ENCODE measurements at places on chromosomes 13 and 19.

DNA sequence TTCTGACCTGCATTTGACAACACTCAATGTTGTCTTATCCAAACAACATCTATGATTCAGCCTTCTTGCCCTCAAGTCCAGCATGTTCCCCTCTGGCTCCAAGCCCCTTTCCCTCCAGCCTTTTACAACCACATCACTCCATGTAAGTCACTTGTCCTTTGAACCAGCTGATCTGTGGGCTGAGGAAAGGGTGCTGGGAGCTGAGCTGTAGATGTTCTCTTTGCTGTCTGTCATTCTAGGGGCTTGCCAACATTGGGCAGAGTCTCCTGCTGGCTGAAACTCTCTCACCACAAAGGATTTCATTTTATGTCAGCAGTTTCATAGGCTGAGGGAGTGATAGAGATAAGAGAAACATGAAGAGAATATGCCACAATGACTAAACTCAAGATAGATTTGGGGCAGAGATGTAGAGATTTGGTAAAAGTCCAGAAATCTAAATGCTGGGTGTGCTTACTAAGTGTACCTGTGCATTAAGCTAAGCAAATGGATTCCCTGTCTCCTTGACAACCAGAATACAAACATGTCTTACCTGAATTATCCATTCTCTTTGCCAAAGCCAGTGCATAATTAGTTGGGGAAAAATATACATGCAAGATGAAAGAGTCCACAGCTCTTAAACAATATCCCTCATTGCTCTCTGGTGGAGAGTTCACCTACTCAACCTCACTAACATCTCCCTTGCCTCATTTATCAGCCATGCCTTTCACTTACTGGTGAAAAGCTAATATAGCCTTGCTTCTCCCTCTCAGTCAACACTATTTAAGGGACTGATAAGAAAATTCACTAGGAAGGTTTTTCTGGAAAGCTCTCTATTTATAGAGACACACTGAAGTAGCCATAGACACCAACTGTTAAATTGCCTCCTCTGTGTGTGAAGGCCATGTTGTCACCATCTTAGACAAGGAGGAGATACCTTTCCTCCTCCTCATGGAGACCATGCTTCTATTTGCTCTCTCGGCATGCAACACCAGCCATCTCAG is 175.5 kb upstream of the SERP2 start:
- DNase-seq, result peak; percentile 23

DNA sequence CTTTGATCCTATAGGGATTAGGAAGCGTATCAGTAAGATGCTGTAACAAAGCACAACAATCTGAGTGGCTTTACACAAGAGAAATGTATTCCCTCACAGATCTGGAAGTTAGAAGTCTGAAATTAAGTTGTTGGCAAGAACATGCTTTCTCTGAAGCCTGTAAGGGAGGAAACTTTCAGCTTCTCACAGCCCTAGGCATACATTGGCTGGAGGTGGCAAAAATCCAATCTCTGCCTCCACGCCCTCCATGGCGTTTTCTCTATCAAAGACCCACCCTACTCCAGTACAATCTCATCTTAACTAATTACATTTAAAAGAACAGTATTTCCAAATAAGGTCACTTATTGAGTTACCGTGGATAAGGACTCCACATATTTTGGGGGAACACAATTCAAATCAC is 211.9 kb downstream of the TDRD3 start:
- no peak for DNase-seq

GRCh38 chr19:35533822-35534392 is 651 bp downstream of the GAPDHS start:
- peak; percentile 48 for DNase-seq

DNA sequence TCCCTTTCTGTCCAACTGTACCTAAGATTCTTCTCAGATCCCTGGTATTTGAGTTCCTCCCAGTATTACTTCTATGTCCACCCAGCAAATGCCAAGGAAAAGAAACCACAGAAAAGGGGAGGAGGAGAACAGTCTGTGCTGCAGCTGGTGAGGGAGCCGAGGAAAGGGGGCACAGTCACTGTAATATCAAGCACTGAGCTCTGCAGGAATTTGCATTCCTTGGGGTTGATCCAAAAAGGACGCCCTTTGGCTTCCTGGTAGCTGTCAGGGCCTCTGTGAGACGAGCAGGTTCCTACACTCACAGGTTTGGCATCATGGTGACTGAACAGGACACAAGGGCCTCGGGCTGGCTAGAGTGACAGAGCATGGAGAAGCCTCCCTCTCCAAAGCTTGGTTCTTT is 273.4 kb downstream of the NHLRC3 start:
- DNase-seq, result no peak

DNA sequence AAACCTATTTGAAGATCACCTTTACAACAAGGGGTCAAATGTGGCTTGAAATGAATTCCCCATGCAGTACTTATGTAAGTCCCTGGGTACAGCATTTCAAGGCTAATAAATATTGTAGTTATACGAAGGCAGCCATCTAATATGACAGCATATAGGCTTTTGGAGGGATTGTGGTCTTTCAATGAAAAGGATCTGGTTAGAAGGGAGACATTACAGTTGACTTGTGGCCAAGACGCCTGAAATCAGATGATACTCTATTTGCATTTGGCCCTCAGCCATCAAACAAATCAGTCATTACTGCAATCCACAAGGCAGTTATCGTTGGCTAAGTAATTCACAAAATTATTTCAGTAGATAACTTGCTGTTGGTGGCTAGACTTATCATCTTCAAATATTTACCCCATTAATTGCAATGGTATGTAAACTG is 242.7 kb downstream of the DCLK1 start:
- DNase-seq, result no peak

DNA sequence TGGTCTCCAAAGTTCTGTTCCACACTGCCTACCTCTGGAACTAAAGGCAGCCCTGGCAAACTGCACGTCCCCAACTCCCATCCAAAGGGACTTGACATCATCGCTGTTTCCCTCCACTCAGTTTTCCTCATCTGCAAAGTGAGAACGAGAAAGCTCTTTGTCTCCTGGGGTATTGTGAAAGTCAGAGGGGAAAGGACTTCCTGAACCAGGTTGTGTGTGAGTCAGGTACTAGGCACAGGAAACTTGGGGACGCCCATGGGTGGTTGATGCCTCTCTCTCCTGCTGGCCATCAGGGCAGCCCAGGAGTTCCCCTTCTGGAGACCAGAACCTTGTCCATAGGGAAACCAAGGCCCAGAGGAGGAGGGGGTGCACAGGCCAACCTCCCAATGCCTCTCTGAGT is 4.7 kb downstream of the CRLF1 start:
- no peak for DNase-seq

DNA sequence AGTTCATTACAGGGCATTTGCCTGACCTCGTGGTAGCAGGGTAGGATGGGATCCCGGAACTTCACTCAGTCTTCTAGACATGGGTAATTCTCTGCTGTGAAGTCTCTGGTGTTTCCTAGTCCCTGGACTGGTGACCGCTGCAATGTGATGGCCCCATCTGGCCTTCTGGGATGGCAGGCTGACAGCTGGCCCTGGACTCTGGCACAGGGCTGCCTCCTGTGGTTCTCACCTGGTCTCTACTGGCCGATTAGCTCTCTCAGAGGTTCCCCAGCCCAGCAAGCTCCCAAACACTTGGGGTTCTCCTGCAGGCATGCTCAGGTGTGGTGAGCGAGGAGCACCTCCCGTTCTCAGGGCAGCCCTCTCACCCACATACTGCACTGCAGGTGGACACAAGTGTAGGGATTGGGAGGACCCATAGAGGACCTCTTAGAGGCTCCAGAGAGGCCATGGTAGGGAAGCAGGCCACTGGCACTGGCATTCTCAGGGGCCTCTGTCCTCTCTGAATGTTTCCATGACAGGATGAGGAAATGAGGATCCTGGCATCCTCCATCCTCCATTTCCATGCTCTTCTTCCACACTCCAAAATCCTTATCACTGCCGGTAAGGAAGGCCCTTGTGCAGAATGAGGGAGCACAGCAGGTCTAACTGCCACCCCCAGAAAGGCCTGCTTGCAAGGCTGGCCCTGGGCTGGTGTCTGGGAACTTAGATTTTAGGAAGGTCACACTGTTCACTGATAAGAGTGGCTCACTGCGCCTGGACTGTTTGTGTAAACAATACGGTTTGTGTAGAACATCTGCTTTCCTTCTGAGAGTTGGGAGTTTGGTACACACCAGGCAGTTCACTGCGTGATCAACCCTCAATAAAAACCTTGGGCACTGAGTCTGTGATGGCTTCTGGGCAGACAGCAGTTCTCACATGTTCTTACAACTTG is 31.5 kb upstream of the FARP1 start:
- no peak for DNase-seq

DNA sequence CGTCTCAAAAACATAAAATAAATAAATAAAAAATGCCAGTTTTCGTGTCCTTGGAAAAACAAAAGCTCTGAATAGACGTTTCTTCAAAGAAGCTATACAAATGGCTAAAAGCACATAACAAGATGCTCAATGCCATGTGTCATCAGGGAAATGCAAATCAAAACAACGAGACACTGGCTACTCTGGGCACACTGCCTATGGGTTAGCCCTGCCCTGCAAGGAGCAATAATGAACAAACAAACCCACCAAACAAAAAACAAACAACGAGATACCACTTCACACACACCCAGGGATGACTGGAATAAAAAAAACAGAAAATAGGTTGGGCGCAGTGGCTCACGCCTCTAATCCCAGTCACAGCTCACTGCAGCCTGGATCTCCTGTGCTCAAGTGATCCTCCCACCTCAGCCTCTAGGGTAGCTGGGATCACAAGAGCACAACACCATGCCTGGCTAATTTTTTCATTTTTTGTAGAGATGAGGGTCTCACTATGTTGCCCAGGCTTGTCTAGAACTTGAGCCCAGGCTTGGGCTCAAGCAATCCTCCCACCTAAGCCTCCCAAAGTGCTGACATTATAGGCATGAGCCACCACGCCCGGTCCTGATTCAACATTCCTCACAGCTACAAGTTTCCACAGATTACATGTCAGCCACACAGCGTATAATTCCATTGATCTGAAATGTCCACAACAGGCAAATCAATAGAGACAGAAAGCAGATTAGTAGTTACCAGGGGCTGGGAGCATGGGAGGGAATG is 15.5 kb upstream of the ISYNA1 start:
- no peak for DNase-seq

GRCh38 chr13:28349371-28349770 is 145.6 kb downstream of the FLT1 start:
- no peak for DNase-seq

DNA sequence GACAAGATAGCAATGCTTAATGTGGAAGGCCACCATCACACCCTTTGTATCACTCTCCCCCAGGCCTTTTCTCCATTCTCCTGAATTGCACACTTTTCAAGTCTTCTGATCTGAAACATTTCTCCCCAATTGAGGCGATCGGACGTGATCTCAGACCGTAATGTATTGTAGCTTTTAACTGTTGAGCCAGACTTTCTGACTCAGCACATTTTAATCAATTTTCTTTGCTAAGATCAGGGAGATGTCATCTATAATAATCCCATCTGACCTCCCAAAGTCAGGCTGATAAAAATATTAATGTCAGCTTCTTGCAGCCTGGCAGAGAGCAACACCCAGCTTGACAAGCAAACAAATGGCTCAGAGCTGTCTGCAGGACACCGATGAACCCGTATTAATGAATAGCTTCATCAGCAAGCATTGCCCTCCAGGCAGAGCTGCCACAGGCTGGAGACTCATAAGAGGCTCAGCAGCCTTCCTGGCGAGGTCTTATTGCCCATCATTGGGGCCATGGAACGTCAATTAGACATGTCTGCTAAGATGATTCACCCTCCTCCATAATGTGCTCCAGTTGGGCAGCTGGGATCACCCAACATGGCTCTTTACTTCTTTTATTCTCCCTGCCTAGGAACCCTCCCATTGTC is 60.2 kb upstream of the UQCRFS1 start:
- no peak for DNase-seq

DNA sequence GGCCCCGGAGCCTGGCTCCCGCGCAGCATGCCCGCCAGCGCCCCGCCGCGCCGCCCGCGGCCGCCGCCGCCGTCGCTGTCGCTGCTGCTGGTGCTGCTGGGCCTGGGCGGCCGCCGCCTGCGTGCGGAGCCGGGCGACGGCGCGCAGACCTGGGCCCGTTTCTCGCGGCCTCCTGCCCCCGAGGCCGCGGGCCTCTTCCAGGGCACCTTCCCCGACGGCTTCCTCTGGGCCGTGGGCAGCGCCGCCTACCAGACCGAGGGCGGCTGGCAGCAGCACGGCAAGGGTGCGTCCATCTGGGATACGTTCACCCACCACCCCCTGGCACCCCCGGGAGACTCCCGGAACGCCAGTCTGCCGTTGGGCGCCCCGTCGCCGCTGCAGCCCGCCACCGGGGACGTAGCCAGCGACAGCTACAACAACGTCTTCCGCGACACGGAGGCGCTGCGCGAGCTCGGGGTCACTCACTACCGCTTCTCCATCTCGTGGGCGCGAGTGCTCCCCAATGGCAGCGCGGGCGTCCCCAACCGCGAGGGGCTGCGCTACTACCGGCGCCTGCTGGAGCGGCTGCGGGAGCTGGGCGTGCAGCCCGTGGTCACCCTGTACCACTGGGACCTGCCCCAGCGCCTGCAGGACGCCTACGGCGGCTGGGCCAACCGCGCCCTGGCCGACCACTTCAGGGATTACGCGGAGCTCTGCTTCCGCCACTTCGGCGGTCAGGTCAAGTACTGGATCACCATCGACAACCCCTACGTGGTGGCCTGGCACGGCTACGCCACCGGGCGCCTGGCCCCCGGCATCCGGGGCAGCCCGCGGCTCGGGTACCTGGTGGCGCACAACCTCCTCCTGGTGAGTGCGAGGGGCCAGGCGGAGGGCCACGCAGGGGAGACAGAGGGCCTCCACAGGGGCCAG is at the start of gene KL:
KL (plus strand) TSS at position 10 of the 909 bp plus-strand sequence; CDS start at position 28, 18 bp downstream.
- peak; percentile 43 for DNase-seq

DNA sequence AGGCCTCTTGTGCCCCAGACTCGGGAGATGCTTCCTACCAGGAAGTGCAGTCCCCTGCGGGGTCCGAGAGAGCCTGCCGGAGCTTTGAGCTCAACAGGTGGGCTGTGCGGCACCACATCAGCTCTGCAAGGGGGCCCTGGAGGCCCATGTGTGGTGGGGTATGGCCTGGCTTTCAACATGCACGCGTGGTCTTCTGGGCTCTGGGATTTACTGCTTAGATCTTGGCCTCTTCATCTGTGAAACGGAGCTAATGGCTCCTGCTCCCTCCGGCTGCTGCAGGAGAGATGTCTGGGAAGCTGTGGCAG is 18.0 kb downstream of the NDUFB7 start:
- no peak for DNase-seq

GRCh38 chr19:41649827-41650226 is 23.0 kb upstream of the CEACAM4 start:
- DNase-seq, result no peak

DNA sequence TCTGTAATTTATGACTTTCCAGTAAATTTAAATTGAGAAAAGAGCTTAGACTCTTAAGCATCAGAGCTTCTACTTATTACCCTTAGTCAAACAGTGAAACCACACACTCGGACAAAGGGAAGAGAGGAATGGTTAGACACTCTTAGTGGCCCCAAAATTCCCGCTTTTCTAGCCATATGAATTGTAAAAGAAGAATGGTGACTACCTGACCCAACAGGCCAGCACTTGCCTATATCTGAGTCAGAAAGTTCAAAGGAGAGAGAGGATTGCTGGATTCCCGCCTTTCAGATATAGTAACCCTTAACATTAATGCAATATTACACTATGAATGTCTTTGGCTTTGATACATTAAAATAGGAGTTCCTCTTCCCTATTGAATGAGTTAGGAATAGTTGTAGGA is 317.3 kb downstream of the PCDH17 start:
- no peak for DNase-seq

- no peak for DNase-seq
These were observed 1.4 kb upstream of the KHSRP start for GRCh38 chr19:6425732-6426620.

GRCh38 chr19:6312018-6312417 is 21.4 kb downstream of the ACER1 start:
- no peak for DNase-seq

GRCh38 chr13:25709088-25709487 is 337.3 kb downstream of the ATP8A2 start:
- no peak for DNase-seq

Measured in GM10248 (cell line).